ENCODE measurements at places on chromosomes 3 and 15.

DNA sequence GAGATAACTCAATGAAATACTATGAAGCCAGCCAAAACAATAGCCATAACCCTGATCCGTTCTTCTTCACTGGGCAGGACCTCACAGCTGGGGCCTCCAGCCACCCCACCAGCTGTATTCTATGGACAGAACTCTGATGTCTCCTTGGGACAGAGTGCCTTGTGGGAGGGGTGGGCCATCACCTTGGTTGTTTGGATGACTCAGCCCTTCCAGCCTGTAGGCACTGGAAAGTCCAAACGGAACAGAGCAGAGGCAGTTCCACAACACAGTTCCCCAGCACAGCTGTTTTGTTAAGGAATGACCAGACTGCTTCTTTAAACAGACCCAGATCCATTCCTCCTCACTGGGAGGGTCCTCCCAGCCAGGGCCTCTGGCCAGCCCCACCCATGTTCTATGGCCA is 31.9 kb upstream of the ZBED2 start:
- no peak for DNase-seq

- DNase-seq, result no peak
These were observed 40.0 kb upstream of the MCF2L2 start for GRCh38 chr3:183468424-183468823.

GRCh38 chr3:46501702-46502101 is 3.9 kb downstream of the RTP3 start:
- DNase-seq, result no peak

- DNase-seq, result no peak
These were observed 35.9 kb downstream of the NTRK3 start for GRCh38 chr15:88220443-88221335.

- no peak for DNase-seq
These were observed 4.4 kb upstream of the ZNF609 start for GRCh38 chr15:64455961-64456371.

- DNase-seq, result no peak
These were observed 190.1 kb downstream of the ZNF621 start for GRCh38 chr3:40714771-40715345.

DNA sequence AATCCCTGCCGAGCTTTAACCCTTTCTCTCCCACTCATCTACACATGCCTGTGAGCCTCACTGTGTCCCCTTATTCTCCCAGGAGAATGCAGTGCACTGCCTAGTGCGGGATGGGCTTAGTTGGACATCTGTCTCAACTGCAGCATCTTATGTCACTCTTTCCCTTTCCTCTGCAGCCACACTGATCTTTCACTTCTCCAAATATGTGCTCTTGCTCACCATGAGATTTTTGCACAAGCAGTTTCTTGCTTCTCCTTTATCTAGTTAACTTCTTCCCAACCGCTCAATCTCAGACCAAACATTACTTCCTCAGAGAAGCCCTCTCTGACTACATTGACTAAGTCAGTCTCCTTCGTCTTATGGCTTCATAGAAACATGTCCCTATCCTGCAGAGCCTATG is 292.3 kb downstream of the KBTBD8 start:
- no peak for DNase-seq

- DNase-seq, result no peak
These were observed 44.9 kb downstream of the CD86 start for GRCh38 chr3:122100083-122100482.

GRCh38 chr3:162468791-162469190 is 972.2 kb downstream of the OTOL1 start:
- no peak for DNase-seq

GRCh38 chr3:190485830-190486532 is 27.9 kb upstream of the IL1RAP start:
- DNase-seq, result peak; percentile 20

DNA sequence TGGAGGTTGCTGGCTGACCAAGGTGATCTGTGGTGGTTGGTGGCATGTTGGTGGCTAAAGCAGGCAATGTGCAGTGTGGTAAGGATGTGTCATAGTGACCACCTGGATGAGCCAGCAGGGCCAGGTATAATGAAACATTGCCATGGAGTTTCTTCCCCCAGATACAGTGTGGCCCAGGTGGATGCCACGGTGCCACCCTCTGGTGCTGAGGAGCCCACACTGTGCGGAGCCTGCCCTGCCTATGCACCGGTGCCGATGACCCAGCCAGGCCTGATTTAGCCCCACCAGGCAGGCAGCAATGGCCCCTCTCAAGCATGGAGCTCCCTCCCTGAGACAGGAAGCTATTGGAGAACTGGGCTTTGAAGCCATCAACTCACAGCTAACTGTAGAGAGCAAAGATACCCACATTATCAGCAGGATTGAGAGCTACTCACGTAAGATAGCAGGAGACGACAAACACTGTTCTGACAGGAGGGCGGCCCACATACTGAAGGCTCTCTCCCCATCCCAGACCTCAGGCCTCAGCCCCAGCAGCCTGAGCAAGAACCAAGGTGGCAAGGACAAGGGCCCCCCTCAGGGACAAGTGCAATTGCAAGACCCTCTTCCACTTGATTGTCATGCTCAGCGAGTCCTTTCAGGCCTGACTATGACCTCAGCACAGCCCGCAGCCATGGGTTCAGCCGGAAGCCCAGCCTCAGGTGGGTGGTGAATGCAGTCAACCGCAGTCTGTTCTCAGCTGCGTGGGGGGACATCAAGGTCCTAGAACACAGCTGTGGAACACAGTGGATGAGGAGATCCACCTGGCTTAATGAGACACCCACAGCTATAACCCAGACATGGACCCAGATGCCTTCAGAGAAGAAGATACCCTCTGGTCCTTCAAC is 82.8 kb upstream of the CDV3 start:
- no peak for DNase-seq

GRCh38 chr15:50166216-50166615 is 15.8 kb upstream of the SLC27A2 start:
- no peak for DNase-seq

GRCh38 chr15:57460208-57460816 is 84.0 kb downstream of the CGNL1 start:
- no peak for DNase-seq

- no peak for DNase-seq
These were observed 110.3 kb upstream of the TMC3 start for GRCh38 chr15:81484086-81484955.

DNA sequence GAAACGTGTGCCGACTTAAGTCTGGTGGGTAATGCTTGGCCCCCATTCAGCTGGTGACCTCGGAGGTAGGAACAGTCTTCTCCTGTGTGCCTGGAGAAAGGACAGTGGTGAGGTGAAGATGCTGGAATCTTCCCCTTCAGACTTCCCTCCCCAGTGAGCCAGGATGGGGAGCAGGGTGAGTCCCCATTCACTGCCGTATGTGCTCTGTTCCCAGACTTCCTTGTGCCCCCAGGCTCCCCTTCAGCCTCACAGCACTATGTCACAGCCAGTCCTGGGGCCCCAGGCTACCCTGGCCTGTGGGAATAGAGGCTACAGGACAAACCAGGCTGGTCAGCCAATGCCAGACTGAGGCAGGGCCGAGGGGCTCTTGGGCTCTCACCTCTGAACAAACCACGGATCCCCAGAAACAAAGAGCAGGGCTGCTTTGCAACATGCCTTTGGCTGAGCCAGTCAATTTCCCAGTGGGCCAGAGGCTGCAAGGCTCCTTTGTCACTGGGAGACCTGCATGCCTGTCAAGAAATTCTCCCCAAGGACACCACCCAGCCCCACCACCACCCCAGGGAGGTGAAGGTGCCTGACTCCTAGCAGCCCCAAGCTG is 31.8 kb upstream of the HHATL start:
- no peak for DNase-seq

GRCh38 chr3:128994173-128994512 is 267 bp upstream of the CFAP92 start:
- DNase-seq, result no peak

DNA sequence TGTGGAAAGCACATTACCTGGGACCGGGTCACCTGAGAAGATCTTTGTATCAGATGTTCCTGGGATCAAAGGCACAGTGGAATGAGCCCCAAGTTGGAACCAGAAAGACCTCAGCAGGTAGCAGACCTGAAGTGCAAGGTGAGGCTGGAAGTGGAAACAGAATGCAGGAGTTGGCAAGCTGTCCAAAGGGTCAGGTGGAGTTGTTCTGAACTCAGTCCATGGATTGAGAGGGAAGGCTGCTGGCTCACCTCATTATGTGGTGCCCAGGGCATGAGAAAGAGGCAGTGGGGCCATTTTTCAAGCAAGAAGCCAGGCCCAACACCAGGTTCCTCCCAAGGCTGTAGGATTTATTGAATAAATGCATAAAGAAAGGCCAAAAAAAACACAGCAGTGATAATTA is 49.3 kb downstream of the TMEM266 start:
- no peak for DNase-seq

DNA sequence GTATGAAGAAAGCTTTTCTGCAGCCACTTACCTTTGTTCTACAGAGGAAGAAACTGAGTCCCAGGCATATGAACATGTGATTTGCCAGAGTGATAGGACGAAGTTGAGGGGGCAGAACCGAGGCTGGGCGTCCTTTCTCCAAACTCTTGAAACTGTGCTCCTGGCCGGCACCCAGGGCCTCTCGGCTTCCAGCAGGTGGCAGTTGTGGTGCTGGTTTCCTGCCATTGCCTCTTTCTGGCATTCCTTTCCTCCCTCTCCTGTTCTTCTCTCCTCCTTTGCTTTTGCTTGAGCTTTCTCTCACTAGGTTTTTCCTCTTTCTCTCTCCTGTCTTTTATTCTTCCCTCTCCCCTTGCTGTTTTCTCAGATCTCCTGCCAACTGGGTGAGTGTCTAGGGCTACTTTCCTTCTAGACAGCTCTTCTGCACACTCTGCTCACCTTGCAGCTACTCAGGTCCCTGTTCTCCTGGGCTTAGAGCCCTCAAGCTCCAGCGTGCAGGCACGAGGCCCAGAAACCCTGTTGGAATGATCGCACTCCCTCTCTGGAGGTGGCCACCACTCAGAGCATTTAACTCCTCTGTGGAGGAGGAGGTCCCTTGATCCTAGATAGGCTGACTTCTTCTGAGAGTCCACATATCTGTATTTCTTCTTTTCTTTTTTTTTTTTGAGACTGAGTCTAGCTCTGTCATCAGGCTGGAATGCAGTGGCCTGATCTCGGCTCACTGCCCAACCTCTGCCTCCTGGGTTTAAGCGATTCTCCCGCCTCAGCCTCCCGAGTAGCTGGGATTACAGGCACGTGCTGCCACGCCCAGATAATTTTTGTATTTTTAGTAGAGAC is 26.2 kb downstream of the TRAK1 start:
- DNase-seq, result no peak

DNA sequence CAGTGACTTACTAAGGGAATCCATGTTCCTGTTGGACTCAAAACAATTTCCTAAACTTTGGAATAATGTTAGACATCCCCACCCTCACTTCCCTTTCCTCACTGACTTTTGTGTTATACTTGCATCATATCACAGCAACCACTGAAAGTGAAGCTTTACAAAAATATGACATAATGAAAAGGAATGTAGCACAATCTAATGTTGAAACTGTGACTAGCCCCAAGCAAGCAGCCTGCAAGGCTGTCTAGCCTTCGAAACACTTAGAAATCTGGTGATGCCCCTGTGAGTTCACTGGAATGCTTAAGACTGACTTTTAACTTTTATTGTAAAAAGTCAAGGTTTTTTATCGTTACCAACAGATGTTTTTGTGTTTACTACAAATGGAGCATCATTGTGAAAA is 203.7 kb upstream of the ZNF385D start:
- DNase-seq, result no peak

GRCh38 chr3:107218864-107219269 is 158.4 kb upstream of the CCDC54 start:
- DNase-seq, result no peak

DNA sequence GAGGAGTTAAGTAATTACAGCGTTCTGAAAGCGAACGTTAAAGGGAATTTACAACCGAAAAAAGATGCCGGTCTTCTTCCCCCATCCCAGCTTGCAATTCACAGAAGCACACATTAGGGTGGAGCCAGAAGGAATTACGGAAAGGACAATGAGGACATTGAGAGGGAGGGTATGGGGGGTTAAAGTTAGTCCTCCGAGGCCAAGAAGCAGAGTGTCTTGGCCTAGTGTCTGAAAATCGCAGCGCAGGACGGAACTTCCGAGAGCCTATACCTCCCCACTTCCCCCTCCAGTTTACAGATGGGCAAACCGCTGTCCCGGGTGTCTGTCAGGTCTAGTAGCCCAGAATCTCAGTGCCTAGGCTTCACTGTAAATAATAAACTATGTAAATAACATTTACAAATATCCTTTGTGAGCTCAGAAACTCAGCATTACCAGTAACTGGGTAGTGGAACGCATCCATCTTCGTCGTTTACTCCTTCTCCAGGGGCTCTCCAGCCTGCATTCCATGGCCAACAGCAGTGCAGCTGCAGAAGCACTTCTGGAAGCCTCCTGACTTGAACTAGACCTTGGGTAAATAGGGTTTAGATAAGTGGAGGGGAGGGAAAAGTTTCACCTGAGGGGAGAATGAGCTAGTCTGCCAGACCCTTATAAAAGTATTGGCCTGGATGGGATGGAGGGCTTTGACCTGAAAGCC is 922 bp downstream of the ADPRH start:
- DNase-seq, result peak; percentile 61

DNA sequence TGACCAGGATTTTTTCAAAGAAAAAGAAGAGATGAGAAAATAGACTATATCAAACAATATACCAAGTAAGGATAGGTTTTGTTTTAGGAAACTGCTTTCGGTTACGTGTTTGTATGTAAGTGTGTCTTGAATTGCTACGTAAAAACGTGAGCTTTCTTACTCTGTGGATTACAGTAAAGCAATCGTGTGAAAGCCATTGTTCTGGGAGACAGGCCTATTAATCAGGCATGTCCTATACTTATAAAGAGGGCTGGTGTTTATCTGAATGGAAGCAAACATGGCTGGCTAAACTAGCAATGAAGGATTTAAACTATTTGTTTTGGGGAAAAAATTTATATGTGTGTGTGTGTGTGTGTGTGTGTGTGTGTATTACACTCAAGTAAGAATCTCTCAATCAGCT is 2.6 kb downstream of the EHHADH start:
- no peak for DNase-seq

- DNase-seq, result peak; percentile 54
These were observed 5.6 kb downstream of the GMPS start for GRCh38 chr3:155876037-155876436.

DNA sequence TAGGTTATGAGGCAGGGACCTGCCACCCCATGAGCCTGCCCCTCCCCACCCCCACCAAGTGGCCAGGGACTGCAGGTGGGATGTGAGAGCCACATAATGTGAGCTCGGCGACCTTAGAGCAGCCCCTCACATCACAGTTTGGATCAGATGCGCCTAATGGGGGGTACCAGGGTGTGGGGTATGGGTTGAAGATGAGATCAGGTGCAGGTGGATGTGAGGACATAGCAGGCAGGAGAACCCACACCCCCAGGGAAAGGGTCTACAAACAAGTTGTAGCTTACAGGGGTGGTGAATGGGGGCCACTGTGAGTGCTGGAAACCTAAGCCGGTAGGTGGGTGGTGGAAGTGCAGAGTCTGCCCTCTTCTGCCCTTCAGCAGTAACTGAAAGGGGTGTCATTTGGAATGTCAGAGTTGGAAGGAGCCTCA is 94.0 kb downstream of the CORO2B start:
- DNase-seq, result peak; percentile 80

- no peak for DNase-seq
These were observed 223.9 kb downstream of the UACA start for GRCh38 chr15:70539409-70539808.

- DNase-seq, result no peak
These were observed 55.5 kb upstream of the RASGRP1 start for GRCh38 chr15:38620098-38620497.

Data from NCI-H82 (cell line).